Left ventricle myocardium inferior (tissue), 1 donor: ENCODE measurements at places on chromosomes 5 and 9.
A peak's percentile ranks its signal among the peaks of the same experiment; 100 is the strongest.

DNA sequence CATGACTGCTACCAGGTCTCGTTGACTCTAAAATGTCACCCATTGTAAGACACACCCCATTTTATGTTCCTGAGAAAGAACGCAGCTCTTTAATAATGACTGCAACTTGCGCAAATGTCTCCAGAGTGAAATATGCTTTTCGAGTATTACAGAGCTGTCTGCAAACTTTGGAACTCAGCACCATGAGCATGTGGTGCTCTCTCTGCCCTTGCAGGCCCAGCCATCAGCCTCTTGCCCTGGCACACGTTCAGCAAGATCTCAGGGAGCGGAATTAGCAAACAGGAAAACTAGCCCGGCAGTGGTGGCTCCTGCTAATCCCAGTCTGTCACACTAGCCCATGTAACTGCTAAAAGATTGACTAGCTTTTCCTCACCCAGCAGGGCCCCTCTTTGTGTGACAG, 114.5 kb upstream of the SLC1A3 start:
- DNase-seq, result no peak

GRCh38 chr5:132058646-132059042, 1.8 kb upstream of the IL3 start:
- peak; percentile 0 for DNase-seq

- DNase-seq, result no peak
These were observed 41.9 kb downstream of the STK10 start for GRCh38 chr5:172145870-172146747.

GRCh38 chr5:131212471-131213021, 41.8 kb downstream of the LYRM7 start:
- no peak for DNase-seq

- no peak for DNase-seq
These were observed 313.5 kb downstream of the PRDM9 start for GRCh38 chr5:23820765-23821471.
